Bronchial epithelial cell (primary cell): ENCODE measurements at places on chromosomes 3 and 15. TPM values are rescaled to one million over a fixed set of nuclear protein-coding genes. Genes with fewer than 3 reads are reported as not detected.

Gene BAHD1
- 4.2 and 6.3 TPM in 2 replicates for total RNA-seq

- no peak for DNase-seq
Measured at GRCh38 chr3:170075441-170076091, 37.8 kb downstream of the GPR160 start.

Gene ZCWPW2
- 0.38 TPM in 1 of 2 replicates, not detected in the other for total RNA-seq

DNA sequence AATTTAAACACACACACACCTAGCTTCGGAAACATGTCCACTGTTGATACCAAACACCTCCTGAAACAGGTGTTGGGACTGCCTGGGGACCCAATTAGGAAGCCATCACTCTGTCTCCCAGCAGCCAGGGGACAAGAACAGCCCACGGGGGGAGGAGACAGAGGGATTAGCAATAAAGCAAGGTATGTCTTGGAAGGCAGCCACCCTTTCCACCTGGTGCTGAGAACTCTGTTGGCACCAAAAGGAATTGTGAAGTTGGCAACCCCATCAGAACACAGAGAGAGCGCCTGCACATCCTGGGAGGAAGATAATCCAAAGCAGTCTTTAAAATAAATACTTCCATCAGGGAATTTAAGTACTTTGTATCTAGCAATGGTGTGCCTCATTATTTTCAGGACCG is 111.0 kb downstream of the ADAMTS17 start:
- no peak for DNase-seq

- DNase-seq, result no peak
Measured at GRCh38 chr3:23241256-23241655, 38.1 kb downstream of the UBE2E2 start.

DNA sequence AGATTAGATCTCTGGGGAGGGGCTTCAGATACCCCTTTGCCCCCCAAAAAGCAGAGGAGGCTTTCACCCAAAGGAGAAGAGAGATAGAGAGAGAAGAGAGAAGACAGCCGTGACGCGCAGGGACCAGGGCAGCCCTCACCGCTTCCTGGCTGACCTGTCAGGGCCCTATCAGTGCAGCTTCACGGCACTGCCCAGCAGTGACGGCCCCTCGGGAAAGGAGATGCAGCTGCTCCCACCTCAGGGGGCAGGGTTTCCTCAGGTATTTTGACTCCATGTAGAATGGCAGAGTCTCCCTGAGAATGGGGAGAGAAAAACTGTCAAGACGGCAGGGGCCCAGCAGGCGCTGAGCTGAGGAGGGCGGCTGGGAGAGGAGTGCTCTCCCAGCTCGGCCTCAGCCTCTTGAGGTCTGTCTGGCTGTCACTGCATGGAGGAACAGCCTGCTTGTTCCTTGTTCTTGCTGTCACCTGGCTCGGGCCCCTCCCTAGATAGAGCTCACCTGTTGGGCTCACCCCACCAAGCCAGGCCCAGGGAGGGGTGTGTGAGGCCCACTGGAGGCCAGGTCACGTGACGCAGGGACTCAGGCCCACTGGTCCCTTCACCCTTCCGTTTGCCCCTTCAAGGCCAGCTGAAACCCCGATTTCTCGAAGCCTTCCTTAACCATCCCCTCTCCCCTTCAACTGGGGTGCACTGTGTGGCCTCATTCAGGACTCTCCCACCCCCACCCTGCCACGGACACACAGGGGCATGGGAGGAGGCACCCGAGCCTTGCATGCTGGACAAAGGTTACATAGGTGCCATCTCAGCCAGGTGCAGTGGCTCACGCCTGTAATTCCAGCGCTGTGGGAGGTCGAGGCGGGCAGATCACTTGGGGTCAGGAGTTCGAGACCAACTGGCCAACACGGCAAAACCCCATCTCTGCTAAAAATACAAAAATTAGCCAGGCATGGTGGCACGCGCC is 28.2 kb downstream of the LOXL1 start:
- no peak for DNase-seq

Gene DIS3L
- total RNA-seq, result 11.8 and 19.2 TPM in 2 replicates
